ENCODE measurements at places on chromosomes 11 and 22. TPM values are rescaled to one million over a fixed set of nuclear protein-coding genes. Genes with fewer than 3 reads are reported as not detected.

DNA sequence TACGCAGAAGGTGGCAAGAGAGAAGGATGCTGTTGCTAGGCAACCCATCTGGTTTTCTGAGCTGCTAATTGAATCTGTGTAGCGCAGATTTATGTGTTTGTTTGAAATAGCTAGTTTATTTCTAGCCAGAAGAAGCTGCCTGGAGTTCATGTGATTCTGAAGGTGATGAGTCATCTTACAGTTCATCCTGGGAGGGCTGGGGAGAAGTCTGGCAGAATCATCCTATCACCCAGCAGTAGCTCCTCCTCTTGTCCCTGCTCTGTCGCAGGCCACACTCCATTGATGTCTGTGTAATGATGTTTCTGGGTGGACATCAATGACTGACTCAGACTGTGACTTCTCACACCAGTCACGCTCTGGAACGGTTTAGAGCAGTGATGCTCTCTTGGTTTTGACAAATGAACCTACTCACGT lies 4.8 kb upstream of the FBXO7 start:
- H3K36me3 ChIP-seq: no peaks in the 10 kb centered on the region
- H3K4me3 ChIP-seq: no peak overlapping the region
- H3K27ac ChIP-seq: no peak overlapping the region
- no peak for DNase-seq

TRIM29 gene
- total RNA-seq: not detected

DNA sequence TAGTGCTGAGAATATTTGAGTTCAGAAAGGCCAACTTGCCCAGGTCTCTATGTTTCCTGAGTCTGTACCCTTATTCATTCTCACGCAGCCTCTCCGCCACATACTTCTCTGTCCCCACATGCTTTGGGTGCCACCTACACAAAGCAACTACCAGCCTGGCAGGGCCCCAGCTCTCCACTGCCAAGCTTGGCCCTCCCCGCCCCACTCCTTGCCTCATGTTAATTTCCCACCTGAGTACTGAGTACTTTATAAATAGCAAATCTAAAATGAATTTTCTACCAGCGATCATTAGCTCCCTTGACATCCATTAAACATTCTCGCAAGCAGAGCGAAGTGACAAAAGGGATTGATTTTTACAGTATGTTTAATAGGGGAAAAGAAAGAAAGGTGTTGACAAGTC lies 20.8 kb downstream of the NTM start:
- no peaks in the 10 kb centered on the region for H3K36me3 ChIP-seq
- DNase-seq: no peak
- H3K27ac ChIP-seq: no peak overlapping the region
- no peaks in the 10 kb centered on the region for H3K27me3 ChIP-seq
- H3K4me1 ChIP-seq: no peaks in the 10 kb centered on the region
- H3K4me3 ChIP-seq: no peak overlapping the region

- no peaks in the 10 kb centered on the region for H3K36me3 ChIP-seq
- no peak for DNase-seq
- no peak overlapping the region for H3K27ac ChIP-seq
Observed at GRCh38 chr11:26901162-26901561, 92.8 kb upstream of the FIBIN start.

DNA sequence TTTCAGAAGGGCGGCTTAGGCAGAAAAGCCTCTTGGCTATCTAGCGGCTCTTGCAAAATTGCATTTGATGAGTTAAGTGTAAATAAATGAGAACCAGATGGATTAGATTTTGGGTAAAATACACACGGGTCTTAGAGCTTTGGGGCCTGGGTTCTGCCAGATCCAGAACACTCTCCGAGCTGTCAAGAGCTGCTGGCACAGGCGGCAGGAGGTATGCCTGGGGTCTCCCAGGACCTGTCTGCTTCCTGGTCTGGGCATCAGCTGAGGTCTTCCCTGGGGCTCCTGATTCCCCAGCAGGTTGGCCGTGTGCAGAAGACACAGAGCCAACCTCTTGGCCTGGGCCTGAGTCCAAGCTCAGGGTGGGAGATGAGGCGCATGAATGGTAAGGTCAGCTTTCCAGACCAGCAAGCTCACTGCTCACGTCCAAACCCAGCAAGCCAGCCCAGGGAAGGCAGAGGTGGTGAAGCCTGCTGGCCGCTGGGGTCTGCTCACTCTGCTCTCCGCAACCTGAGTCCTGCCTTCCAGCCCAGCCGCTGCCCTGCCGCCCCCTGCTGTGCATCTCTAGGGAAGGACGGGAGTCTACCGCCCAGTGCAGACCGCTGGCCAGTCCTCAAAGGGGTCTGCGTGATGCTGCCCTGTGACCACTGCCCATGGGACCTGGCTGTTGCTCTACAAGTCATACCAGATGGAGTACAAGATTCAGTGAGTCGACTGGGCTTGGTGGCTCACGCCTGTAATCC lies 44.9 kb downstream of the SCUBE1 start:
- no peak for DNase-seq
- no peaks in the 10 kb centered on the region for H3K4me1 ChIP-seq

ANGPTL5 gene
- not detected for total RNA-seq

- H3K27ac ChIP-seq: no peak overlapping the region
- peaks cover 37% of the 10 kb centered on the region for H3K27me3 ChIP-seq
- peak; percentile 74 for DNase-seq
- H3K36me3 ChIP-seq: peaks cover 1% of the 10 kb centered on the region
- peaks cover 7% of the 10 kb centered on the region for H3K4me1 ChIP-seq
Observed at GRCh38 chr22:22959147-22959827, 71.7 kb downstream of the IGLL5 start.

C22orf31 gene
- total RNA-seq: not detected

GRCh38 chr11:69974528-69974927 lies 103.6 kb upstream of the ANO1 start:
- H3K36me3 ChIP-seq: no peaks in the 10 kb centered on the region
- DNase-seq: no peak
- no peak overlapping the region for H3K4me3 ChIP-seq
- H3K27ac ChIP-seq: no peak overlapping the region

DNA sequence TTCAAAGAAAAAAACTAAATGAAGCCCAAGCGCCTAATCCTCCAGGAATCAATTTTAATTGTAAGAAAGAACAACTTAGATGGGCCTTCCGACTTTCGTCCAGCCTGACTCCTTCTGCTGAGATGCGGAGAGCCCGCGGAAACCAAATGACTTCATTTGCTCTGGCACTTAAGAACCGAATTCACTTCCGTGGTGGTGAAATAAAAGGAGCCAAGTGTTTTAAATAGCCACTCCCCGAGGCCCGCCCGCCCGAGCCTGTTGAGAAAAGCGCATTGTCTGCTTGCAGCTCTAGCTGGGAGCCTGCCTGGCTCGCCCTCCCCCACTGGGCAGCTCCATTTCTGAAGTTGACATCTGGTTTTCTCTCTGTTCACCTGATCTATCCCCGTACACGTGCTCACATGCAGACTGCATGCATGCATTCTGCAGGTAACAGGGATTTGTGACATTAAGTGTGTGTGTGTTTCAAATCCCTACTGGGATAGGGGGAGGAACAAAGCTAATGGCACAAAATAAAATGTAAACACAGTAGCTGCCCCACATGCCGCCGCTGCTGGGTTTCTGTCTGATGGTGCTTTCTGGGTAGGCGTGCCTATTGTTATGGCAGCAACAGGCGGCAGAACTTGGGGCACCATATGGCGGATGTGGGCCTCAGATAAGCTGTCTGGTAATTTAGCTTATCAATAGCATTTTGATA lies 6.2 kb downstream of the TEAD1 start:
- peaks cover 15% of the 10 kb centered on the region for H3K4me1 ChIP-seq
- H3K27ac ChIP-seq: no peak overlapping the region
- H3K27me3 ChIP-seq: peaks cover 97% of the 10 kb centered on the region
- no peaks in the 10 kb centered on the region for H3K36me3 ChIP-seq
- peak; percentile 16 for DNase-seq
- peak overlapping the region; percentile 11 for H3K4me3 ChIP-seq

GRCh38 chr11:110908401-110909105 lies 196.3 kb upstream of the ARHGAP20 start:
- no peak for DNase-seq
- H3K4me3 ChIP-seq: no peak overlapping the region
- no peak overlapping the region for H3K27ac ChIP-seq
- H3K4me1 ChIP-seq: peaks cover 20% of the 10 kb centered on the region

CD6 gene
- total RNA-seq: 313 TPM

DNA sequence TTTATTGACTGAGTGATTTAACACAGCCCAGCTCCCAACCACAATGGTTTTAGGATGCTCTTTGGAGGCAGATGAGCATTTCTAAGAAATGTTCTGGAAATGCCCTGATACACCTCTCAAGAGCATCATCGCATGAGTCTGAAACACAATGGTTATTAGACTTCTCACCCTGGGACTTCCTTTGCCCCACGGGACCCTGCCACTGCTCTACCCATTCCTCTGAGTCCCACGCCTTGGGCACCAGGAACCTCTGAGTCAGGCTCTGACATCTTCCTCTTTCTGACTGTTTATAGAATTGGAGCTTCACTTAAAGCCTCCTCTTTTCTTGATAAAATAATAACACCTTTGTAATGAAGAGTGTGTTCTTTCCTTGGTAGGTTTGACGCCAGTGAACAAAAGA lies 85.6 kb upstream of the PARVA start:
- no peaks in the 10 kb centered on the region for H3K27me3 ChIP-seq
- no peak overlapping the region for H3K27ac ChIP-seq

C22orf42 gene
- total RNA-seq: not detected

DNA sequence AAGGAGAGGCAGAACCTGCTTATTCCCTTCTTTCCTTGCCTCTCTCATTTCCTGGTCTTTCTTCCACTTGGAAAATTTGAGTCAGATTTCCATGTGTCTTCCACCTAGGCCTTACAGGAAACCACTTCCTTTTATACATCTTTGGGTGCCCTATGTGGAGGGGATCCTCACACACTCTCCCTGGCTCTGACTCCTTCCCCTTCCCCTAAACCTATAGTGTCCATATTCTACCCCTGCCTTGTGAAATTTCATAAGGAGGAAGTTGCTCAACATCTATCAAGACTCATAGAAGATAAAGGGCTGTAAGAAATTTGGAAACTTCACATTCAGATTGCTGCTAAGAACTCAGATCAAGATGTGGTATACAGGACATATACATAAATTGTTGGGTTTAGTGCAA lies 20.4 kb downstream of the TUG1 start:
- H3K27ac ChIP-seq: no peak overlapping the region
- H3K27me3 ChIP-seq: no peaks in the 10 kb centered on the region
- DNase-seq: no peak
- no peak overlapping the region for H3K4me3 ChIP-seq

ANO5 gene
- total RNA-seq: not detected

- no peaks in the 10 kb centered on the region for H3K27me3 ChIP-seq
- no peak overlapping the region for H3K27ac ChIP-seq
- peaks cover 17% of the 10 kb centered on the region for H3K4me1 ChIP-seq
- no peak overlapping the region for H3K4me3 ChIP-seq
Observed at GRCh38 chr11:108961095-108961494, 296.2 kb downstream of the DDX10 start.

GRCh38 chr11:93528252-93528651 lies 14.9 kb downstream of the SMCO4 start:
- no peaks in the 10 kb centered on the region for H3K27me3 ChIP-seq
- H3K4me1 ChIP-seq: peaks cover 76% of the 10 kb centered on the region
- no peaks in the 10 kb centered on the region for H3K36me3 ChIP-seq
- no peak overlapping the region for H3K27ac ChIP-seq
- DNase-seq: no peak

GRCh38 chr22:46761017-46761416 lies 1.4 kb upstream of the TBC1D22A start:
- DNase-seq: no peak
- H3K4me3 ChIP-seq: peak overlapping the region; percentile 81
- peaks cover 3% of the 10 kb centered on the region for H3K36me3 ChIP-seq
- peaks cover 45% of the 10 kb centered on the region for H3K4me1 ChIP-seq
- H3K27ac ChIP-seq: peak overlapping the region; percentile 17
- no peaks in the 10 kb centered on the region for H3K27me3 ChIP-seq

GRCh38 chr11:61140416-61140815 lies 20.8 kb downstream of the VPS37C start:
- no peak for DNase-seq
- H3K4me3 ChIP-seq: no peak overlapping the region
- H3K27me3 ChIP-seq: no peaks in the 10 kb centered on the region

GRCh38 chr11:8747173-8747572 lies 64.6 kb downstream of the RPL27A start:
- H3K4me1 ChIP-seq: peaks cover 15% of the 10 kb centered on the region
- DNase-seq: no peak
- H3K4me3 ChIP-seq: no peak overlapping the region
- no peaks in the 10 kb centered on the region for H3K36me3 ChIP-seq
- H3K27ac ChIP-seq: no peak overlapping the region

DNA sequence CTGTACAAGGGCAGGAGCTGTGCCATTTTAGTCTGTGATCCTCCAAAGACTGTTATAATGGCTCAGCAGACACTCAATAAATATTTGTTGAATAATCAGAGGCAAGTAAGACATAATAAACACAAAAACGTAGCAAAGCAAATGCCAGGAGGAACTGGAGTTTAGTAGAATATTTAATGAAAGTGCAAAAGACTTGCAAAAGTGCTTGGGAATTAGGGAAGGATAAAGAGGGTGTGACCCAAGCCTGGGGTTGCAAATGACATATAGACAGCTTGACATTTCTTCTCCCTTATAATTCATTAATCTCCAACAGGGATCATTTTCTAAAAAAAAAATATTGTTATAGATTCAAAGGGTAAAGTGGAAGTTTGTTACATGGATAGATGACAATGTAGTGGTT lies 212.7 kb upstream of the PGR start:
- no peak overlapping the region for H3K4me3 ChIP-seq
- no peaks in the 10 kb centered on the region for H3K36me3 ChIP-seq
- no peaks in the 10 kb centered on the region for H3K4me1 ChIP-seq
- no peaks in the 10 kb centered on the region for H3K27me3 ChIP-seq
- no peak overlapping the region for H3K27ac ChIP-seq
- no peak for DNase-seq

LRRC32 gene
- 12.5 TPM for total RNA-seq

SNX32 gene
- 4.6 TPM for total RNA-seq

GNAZ gene
- total RNA-seq: 0.89 TPM

GRCh38 chr11:1829039-1829820 lies 5.6 kb upstream of the SYT8 start:
- H3K4me3 ChIP-seq: no peak overlapping the region
- H3K27ac ChIP-seq: no peak overlapping the region
- H3K27me3 ChIP-seq: no peaks in the 10 kb centered on the region
